ENCODE measurements at places on chromosomes 12 and 14. TPM values are rescaled to one million over a fixed set of nuclear protein-coding genes. Genes with fewer than 3 reads are reported as not detected.

GRCh38 chr12:32558903-32559302 is 120.2 kb upstream of the DNM1L start:
- H3K4me3 ChIP-seq = no peak overlapping the region
- H3K4me1 ChIP-seq = no peaks in the 10 kb centered on the region
- peaks cover 3% of the 10 kb centered on the region for H3K27me3 ChIP-seq
- H3K36me3 ChIP-seq = no peaks in the 10 kb centered on the region
- no peak overlapping the region for H3K27ac ChIP-seq

DNA sequence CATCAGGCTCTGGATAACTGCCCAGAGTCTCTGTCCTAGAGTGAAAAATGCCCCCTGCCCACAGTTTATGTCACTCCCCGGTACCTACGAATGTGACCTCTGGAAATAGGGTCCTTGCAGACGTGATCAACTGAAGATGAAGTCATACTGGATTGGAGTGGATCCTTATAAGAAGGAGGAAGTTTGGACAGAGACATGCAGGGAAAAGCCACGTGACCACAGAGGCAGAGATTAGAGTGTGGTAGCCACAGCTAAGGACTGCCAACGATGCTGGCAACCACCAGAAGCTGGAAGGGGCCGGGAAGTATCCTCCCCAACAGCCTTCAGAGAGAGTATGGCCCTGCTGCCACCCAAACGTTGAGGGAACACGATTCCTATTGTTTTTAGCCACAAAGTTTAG is 101.2 kb upstream of the NCOR2 start:
- H3K27me3 ChIP-seq = peaks cover 5% of the 10 kb centered on the region
- DNase-seq = no peak
- no peaks in the 10 kb centered on the region for H3K36me3 ChIP-seq
- H3K4me1 ChIP-seq = no peaks in the 10 kb centered on the region

Gene RNASE4
- 0.63 TPM for total RNA-seq

DNA sequence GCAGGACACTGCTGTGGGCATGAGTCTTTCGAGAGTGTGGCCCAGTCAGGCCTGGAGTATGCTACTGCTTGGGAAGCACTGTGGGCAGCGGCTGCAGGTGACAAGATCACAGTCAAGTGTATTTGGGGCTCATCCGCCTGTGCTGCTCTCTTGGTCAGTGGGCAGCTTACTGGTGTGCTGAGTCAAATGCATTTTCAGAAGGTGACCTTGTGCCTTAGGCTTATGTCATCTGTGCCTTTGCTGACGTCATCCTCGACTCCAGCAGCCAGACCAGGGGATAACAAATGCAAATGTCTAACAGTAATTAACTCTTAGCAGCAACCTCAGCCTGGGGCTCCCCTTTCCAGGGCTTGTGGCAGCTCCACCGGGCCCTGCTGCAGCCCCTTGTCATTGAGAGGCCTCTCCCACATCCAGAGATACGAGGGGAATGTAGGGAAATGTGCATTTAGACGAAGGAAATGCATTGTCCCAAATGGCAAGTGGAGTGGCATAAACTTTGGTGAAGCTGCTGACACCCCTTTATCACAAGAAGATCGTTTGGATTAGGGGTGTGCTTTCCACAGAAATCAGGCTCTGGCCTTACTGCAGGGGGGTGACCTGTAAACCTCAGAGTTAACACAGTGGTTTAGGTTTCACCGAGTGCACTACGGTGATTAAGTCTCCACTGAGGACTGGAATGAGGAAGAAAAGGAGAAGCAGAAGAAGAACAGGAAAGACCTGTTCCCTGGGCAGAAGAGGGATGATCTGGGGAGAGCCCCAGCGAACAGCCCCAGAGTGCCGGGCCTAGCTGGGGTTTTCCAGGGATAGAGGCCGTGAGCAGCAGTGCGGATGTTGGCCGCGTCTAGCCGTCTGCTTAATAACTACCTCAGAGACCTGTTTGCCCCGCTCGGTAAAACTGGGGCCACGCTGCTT is 39.7 kb downstream of the PSMA6 start:
- peaks cover 35% of the 10 kb centered on the region for H3K4me1 ChIP-seq
- H3K36me3 ChIP-seq = no peaks in the 10 kb centered on the region
- no peak for DNase-seq
- no peaks in the 10 kb centered on the region for H3K27me3 ChIP-seq
- peak overlapping the region; percentile 89 for H3K27ac ChIP-seq
- H3K4me3 ChIP-seq = no peak overlapping the region

Gene ZCRB1
- total RNA-seq = 46.6 TPM

DNA sequence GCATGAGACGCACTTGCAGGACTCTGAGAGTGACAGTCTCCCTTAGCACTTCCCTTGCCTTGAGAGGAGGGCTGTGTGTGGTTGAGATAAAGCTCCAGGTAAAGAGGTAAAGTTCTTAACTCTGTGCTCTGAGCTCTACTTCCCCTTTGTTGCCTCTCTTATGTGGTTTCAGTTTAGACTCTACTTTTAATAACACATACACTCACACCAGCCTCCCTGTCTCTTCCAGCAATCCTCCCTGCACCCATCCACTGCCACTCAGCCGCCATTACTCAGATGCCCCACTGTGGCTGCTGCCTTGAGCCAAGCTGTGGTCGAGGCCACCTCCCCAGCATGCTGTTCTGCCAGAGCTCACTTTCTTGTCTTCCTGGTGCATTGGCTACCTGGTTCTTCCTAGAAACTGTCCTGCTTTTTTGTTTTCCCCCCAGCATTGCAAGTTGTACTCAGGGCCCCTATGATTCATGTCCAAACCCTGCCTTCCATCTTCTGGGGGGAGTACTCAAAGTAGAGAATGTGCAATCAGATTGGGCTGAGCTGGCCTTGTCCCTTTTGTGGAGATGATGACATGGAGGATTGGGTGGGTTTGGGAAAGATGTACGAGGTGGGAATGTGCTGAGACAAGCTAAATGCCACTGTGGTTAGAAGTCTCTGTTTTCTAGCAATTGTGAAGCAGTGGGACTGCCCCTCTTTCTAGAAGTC is 115.5 kb upstream of the PARP11 start:
- H3K4me3 ChIP-seq = peak overlapping the region; percentile 29
- peaks cover 7% of the 10 kb centered on the region for H3K27me3 ChIP-seq
- DNase-seq = peak; percentile 48
- H3K36me3 ChIP-seq = peaks cover 2% of the 10 kb centered on the region

- no peak for DNase-seq
- H3K4me1 ChIP-seq = no peaks in the 10 kb centered on the region
- H3K36me3 ChIP-seq = no peaks in the 10 kb centered on the region
- H3K27me3 ChIP-seq = peaks cover 11% of the 10 kb centered on the region
Observed at GRCh38 chr12:4961311-4961710, 51.6 kb downstream of the KCNA1 start.

Gene TPH2
- not detected for total RNA-seq

DNA sequence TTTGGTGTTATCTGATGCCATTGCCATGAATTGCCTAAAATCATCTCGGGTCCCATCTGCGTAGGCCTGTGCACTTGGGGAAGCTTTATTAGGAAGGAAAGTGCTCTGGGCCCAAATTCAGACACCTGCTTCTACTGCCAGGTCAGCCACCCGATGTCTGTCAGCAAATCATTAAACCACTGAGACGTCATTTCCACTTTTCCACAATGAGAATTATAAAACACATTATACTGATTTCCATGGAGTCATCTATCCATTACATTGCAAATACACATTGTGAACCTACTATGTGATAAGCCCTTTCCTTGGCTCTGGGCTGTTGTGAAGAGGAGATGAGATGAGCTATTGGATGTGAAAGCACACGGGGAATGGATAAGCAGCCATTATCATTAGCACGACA is 1022.9 kb downstream of the BCL11B start:
- peaks cover 5% of the 10 kb centered on the region for H3K4me1 ChIP-seq
- H3K36me3 ChIP-seq = no peaks in the 10 kb centered on the region
- peaks cover 3% of the 10 kb centered on the region for H3K27me3 ChIP-seq
- no peak for DNase-seq
- H3K27ac ChIP-seq = no peak overlapping the region

DNA sequence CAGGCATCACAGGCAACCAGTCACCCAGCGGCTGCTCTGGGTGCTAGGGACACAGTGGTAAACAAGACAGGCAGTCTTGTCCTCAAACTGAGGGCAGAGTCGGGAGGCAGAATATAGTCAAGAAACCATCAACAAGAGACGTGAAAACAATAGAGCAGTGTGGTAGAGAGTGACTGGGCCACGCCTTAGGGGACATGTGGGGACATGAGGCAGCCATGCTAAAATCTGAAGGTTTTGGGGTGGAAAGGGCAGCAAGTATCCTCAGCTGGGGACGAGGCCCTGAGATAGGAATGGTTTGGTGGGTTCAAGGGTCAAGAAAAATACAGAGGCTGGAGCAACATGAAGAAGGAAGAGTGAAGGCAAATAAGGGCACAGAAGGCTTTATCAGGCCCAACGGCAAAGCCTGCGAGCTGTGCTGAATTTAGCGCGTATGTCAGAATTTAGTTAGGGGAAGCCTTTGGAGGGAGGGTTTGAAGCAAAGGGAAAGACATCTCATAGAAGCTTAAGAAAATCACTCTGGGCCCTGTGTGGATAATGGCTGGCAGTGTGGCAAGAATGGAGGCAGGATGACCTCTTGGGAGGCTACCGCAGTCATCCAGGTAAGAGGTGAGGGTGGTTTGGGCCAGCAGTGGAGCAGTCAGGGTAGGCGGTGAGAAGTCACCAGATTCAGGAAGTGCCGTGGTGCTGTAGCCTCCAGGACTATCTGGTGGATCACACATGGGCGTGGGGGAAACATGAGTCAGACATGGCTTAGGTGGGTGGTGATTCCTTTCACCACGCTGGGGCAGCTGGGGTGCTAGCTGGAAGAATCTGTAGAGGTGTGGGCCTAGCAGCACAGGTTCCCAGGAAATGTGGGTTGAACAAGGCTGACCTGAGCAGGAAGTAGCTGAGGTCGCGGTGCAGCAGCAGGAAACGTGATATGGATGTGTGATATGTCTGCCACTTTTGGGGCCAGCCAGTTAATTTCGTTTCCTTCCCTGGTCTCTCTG is 3.0 kb downstream of the EVL start:
- DNase-seq = peak; percentile 95
- peaks cover 36% of the 10 kb centered on the region for H3K4me1 ChIP-seq
- peak overlapping the region; percentile 97 for H3K27ac ChIP-seq
- no peaks in the 10 kb centered on the region for H3K27me3 ChIP-seq
